IMR-90 (cell line): ENCODE measurements at places on chromosomes 11 and 22. TPM values are rescaled to one million over a fixed set of nuclear protein-coding genes. Genes with fewer than 3 reads are reported as not detected.

- DNase-seq = no peak
Measured at GRCh38 chr11:116687458-116688201, 85.2 kb downstream of the BUD13 start.

Gene ACTN3
- polyA plus RNA-seq = 0.05 and 0.06 TPM in 2 replicates

DNA sequence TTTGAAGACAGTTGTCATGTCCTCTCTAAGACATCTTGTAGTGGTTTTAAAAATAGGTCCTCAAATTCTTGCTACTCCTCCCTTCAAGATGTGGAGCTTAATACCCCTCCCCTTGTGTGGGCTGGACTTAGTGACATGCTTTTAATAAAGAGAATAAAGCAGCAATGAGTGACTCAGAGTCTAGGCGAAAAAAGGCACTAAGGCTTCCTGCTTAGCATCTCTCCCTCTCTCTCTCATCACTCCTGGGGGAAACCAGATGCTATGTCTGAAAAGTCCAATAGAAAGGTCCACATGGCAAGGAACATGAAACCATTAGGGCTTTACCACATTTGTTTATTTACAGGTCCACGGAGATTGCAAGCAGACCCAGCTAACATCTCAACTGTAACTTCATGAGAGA is 11.7 kb downstream of the SERGEF start:
- peak; percentile 57 for DNase-seq

- DNase-seq = no peak
Measured at GRCh38 chr22:18965526-18966421, 29.7 kb upstream of the PRODH start.

GRCh38 chr11:79335681-79336080 is 105.1 kb downstream of the TENM4 start:
- DNase-seq = no peak

DNA sequence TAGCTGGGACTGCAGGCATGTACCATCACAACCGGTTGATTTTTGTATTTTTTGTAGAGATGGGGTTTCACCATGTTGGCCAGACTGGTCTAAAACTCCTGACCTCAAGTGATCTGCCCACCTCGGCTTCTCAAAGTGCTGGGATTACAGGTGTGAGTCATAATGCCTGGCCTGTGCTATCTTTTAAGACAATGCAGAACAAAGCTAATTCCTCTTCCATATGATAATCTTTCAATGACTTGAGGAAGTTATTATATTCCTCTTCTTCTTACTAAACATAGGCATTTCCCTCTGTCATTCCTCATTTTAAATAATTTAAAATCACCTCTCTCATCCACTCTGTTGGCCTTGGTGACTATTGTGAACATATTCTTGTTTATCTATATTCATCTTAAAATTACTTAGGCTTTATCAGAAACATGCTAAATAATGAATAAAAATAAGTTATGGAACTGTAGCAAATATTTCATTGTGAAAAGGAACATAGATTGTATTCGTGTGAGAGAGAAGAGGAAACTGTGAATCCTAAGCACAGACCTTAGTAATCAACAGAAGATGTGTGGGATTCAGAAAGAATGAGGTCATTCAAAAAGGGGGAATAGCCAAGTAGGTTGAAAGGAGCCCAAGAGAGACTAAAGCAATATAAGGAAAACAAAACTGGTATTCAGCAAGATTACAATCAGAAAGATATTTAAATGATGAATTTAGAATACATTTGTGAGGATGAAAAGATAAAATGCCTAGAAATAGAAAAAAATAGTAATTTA is 269.4 kb downstream of the TTC28 start:
- peak; percentile 71 for DNase-seq

Gene OR2D2
- polyA plus RNA-seq = 0.07 TPM in 1 of 2 replicates, not detected in the other

Gene TRIM34
- 5.3 and 6.1 TPM in 2 replicates for polyA plus RNA-seq

DNA sequence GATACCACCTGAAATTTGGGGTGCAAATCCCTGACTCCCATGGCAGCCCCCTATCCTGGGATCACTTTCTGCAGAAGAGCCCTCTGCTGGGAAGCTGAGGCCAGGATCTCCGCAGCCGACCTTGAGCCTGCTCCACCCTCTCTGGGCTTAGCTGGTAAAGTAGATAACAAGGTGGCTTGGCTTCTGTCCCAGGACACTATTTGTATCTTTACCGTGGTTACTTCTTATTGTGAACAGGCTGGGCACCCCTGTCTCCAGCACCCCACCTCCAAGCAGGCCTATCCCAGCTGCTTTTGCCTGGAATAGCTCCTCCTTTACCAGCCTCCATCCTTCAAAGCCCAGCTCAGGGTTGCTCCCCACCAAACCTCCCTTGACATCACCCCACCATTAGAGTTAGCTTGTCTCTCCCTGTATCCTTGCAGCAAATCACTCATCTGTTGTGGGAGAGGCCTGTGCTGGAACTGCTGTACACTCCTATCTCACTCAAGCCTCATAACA is 35.2 kb upstream of the P2RY2 start:
- DNase-seq = no peak

- DNase-seq = no peak
Measured at GRCh38 chr22:19998991-19999820, 17.4 kb downstream of the ARVCF start.

DNA sequence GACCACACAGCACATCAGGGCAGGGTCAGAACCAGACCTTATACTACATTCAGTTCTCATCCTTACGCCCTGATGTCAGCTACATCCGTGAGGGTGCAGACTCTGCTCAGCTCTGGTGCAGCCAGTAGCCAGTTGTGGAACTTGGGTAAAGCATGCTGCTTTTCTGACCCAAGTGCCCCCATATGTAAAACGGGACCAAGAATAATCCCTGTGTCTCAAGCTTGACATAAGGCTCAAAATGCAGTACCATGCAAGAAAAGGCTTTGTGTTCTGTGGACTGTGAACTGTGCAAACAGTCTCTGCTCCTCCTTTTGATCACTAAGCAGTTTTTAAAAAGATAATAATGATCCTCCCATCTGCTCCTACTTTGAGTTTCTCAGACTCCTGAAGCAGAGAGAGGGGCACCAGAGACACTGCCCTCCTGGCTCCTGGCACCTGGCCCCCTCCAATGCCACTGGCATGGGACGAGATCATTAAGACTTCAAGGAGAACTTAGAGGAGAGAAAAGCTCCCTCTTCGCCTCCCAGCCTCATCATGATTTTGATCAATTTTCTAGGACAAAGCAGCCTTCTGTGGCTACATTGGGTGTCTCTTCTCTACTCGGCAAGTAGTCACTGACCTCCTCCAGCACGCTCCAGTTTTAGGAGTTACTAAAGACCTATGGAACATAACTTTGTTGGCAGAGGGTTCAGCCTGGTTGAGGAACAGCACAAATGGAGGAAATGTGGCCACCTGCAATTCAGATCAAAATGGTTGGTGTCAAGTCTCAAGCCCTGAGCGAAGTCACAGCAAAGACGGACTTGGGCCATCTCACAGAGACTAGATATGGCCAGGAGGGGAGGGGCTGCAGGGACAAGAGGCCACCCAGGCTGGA is 23.9 kb downstream of the IL10RA start:
- DNase-seq = no peak

Gene CASP12
- polyA plus RNA-seq = 0.07 TPM in 1 of 2 replicates, not detected in the other

DNA sequence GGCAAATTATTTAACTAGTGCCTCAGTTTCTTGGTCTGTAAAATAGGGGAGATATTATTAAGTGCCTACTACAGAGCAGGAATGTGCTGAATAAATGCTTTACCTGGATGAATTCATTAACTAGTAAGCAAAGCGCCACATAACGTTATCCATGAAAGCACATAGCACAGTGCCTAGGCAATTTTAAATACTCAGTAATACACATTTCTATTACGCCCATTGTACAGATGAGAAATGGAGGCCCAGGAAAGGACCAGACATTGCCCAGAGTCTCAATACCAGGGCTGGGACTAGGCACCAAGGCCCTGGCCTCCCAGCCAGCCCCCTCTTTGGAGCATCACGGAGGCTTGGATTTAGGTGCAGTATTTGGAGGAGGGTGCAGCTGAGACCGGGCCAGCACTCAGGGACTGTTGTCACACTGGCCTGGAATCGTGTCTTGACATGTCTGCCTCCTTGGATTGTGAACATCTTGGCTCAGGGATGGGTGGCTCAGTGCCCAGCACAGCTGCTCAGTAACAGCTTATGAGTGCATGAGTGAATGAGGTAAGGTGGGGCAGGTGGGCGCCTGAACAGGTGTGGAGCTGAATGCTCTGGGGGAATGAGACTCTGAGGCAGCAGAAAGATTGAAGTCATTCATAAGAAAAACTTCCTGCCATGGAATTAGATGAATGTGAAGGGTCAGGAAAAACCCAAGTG is 42.1 kb upstream of the TPBGL start:
- DNase-seq = no peak

Gene B3GAT1
- polyA plus RNA-seq = not detected in 2 replicates
